AG04450 (cell line): ENCODE measurements at places on chromosomes 2 and 18.

DNA sequence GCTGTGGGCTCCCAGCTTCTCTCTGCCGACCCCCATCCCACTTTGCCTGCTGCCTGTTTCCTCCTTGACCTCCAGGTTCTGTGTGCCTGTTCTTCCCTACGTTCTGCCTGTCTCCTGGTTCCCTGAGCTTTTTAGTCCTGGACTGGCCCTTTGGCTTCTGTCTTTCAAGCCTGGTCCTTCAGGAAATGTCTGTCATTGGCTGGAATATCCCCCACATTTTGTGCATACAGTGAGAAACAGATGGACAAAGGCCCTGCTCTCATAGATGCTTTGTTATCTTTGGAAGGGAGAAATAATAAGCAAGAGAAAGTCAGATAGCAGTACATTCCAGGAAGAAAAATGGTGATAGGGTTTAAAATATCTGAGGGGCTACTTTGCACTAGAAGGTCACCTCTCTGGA lies 5.7 kb downstream of the MGAT5 start:
- no peak for DNase-seq

DNA sequence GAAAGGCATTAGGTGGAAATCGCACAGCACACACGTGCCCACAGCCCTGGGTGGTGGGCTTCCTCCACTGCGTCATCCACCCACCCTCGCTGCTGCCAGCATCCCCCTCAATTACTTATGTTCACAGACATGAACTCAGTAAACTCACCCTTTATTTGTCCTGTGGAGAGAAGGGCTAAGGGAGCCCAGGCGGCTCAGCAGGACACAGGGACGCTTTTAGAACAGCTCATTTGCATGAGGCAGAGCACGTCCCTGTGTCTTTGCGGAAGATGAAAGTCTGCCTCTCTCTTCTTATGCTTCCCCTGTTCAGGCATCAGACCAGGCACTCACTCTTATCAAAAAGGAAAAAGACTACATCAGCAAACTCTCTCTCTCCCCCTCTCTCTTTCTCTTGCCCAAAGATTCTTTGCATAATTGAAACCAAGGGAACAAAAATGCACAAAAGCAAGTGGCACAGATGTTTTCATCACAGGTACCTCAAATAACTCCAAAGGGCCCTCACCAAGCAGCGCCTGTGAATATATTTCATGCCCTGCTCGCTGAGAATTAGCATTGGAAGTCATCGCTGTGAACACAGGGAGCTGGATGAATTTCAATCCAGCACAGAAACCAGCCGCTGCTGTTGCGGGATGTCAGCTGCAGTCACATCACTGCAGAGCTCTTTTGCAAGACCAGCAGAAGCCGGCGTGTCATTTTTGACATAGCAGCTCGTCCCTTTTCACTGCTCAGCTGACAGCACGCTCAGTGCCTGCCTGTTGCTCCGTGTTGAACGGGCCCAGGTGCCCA lies 376.3 kb upstream of the MYT1L start:
- DNase-seq: no peak

GRCh38 chr18:25189391-25190185 lies 162.4 kb downstream of the ZNF521 start:
- no peak for DNase-seq

DNA sequence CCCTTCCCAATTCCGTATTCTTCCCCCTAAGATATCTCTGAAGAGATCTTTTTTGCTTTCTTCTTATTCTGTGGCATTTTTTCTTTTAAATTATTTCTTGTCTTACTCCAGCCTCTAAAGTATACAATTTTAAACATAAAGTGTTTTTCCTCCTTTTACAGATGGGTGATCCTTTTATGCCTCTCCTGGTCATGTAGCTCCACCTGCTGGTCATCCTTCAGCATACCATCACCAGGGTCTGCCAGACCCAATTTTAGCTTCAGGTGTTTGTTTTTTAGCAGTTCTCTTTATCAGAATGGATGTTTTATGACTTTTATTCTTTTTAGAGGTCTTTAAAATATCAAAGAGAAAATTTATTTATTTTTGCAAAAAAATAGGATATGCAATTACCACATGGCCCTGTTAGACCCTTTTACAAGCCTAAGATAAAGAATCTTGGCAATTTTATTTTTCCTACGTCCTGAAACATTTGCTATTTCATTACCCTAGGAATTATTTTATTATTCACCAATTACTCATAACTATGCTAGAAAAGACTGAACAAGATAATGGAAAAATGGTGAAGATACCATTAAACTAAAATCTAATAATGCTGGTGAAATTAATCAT lies 55.5 kb downstream of the PIGN start:
- DNase-seq: no peak

DNA sequence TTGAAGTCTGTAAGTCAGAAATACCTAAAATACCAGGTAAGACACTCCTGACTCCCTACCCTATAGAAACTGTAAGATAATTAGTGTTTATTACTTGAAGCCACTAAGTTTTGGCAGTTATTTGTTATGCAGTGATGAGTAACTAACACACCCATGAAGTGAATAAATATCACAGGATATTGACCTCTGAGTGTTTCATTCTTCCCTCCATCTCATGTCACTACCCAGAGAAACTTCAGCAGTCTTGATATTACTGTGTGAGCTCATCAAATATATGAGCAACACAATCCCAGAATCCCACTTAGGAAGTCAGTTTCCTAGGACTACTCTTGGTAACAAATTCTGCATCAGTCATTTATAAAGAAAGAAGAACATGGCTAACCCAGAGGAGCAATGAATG lies 529.7 kb downstream of the FBXO15 start:
- no peak for DNase-seq

DNA sequence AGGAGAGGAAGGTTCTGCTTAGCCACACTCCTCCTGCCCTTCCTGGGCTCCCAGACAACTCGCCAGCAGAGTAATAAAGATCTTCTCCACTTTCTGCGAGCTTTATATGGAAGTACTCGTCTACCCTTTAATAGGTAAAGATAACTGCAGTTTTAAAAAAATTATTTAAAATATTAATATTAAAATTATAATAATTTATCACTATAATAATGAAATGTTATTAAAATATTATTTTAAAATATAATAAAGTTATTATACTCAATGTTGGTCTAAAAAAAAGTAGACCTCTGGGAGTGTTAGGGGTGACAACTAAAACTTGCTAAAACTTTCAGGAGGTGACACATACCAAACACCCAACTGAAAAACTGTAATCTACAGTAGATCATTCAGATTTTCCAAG lies 81.5 kb downstream of the RBM43 start:
- DNase-seq: no peak
